Activated CD4-positive, alpha-beta T cell treated with anti-CD3 and anti-CD28 coated beads, Interleukin-2, amount 50 U/mL, for 16 hours (primary cell): ENCODE measurements at places on chromosomes 12 and 14.
A peak's percentile ranks its signal among the peaks of the same experiment; 100 is the strongest.

GRCh38 chr12:112907415-112908157 lies 824 bp downstream of the OAS1 start:
- DNase-seq = no peak

DNA sequence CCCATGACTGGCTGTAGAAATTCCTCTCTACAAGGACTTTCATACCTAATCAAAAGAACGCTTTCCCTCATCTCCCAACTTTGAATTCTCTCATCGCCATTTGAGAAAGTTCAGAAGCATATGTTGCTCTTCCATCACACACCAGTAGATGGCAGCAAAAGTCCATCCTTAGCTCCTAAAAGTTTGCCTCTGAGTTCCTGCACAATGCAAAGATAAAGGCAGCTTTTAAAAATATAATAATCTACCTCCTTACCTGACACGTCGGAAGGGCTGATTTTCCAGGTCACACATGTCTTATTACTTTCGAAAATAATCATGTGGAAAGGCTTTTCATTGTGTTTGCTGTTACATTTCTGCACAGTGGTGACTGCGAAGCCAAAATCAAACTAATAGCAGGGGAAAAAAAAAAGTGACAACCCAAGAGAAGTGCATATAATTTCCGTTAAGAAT lies 456.7 kb upstream of the SEL1L start:
- DNase-seq = peak; percentile 51

- DNase-seq = no peak
Measured at GRCh38 chr14:28542040-28542439, 224.5 kb upstream of the FOXG1 start.

- no peak for DNase-seq
Measured at GRCh38 chr14:33317675-33318074, 379.0 kb downstream of the NPAS3 start.

DNA sequence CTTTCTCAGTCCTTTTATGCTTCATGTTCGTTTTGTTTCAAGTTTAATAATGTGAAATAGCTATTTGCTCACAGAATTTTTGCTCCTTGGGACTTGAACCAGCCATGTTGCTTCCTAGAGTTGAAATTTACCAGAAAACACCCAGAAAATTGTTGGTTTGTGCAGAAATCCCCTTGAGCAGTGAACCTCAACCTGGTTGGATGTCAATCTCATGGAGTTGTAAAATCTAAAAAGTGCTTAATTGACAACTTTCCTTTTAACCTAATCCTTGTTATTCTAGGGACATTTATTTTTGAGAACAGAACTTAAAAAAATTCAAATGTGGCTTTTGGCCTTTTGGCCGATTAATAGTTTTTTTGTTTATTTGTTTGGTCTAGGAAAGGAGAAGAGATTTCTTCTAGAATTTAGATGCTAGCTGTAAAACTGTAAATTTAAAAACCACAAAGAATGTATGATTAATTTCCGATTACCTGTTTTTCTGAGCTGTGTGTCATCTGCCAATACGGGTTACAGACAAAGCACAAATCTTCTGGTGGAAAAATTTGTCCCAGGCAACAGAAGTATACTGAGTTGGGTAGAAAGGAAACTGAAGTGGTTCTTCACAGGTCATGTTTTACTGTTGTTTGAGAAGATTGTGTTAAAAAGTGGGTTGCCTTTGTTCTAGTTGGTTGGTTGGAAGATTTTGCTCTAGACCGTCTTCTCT lies 154.4 kb downstream of the FUT8 start:
- peak; percentile 58 for DNase-seq

DNA sequence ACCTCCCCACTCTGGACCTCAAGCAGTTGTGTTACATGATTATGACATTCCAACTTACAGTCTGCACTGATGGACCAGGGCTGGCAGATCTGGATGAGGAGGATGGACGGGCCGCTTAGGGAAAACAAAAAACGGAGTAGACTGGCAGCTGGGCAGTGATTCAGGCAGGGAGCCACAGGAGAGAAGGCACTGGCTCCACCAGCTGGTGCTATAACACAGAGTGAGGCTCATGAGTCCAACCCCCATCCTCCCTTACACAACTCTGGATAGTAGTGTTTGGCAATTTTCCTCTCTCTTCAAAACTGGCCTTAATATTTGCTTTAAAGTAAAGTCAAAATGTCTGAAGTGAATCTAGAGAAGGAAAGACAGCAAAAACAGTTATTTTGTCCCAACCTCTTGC lies 9.7 kb upstream of the RIC8B start:
- no peak for DNase-seq

- no peak for DNase-seq
Measured at GRCh38 chr12:49824895-49825294, 3.3 kb downstream of the NCKAP5L start.

DNA sequence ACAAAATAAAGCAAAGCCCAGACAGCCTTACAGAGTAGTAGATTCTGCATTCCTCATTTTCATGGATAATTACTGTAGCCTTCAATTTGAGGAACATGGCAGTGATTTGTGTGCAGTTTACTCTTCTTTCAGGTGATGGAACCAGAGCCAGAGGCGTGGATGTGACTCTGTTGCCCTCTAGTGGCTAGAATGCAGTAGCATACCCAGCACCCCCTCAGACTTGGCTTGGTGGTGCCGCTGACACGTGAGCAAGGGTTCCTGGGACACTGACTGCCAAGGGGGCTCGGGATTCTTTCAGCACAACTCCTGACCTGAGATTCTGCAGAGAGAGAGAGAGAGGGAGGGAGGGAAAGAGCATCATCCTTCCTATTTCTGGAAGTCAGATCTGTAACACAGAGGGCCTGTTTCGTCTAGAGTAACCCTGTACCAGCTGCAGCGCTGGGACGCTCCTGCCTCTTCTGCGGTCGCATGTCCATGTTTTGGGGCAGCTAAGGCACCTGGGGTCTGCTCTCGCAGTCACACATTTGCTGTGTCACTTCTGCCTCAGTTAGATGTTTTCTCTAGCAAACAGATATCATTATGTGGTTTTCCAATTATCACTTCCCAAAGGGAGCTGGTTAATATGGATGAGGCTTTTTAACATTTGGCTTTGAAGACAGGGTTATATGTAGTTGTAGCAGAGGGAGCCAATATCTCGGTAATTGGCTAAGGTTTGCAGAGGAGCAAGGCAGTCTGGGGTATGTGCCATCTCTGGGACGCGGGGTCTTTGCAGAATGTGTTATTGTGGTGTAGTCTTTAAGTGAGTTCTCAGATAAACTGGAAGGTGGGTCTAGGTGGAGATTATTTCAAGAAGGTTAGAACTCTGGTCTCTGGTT lies 428.1 kb downstream of the NRXN3 start:
- peak; percentile 61 for DNase-seq

DNA sequence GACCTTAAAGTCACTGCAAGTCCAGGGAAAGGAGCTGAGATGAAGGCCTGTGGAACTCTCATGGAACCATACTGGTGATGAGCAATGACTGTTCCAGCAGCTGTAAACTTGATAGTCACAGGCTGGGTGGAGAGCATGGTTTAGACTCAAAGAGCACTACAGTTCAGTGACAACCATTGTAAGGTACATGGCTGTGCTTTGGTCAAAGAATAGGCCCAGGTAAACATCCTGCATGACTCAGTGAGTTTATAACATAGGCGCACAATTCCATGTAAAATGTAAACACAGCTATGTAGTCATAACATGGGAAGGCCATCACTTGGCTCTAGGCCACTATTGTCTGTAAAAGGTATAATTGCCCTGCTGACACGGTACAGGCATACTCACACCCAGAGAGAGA lies 119.3 kb upstream of the FSCB start:
- DNase-seq = no peak

DNA sequence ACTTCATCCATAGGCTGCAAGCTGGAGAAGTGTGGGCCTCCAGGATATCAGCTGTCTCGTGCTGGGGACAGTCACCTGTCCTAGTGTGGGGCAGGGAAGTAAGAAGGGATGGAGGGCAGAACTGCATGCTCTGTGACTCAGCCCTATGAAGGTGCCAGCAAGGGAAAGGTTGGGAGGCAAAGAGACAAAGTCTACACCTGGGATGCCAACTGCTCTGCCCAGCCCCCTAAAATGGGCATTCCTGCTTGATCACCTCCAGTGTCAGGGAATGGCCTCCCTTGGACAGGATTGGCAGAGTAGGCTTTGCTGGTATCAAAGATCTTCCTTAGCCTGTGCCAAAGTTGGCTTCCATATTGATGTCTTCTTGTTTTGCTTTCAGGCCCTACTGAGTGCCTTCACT lies 335.0 kb downstream of the BCL11B start:
- DNase-seq = no peak

- DNase-seq = no peak
Measured at GRCh38 chr12:11725686-11726085, 76.2 kb downstream of the ETV6 start.

DNA sequence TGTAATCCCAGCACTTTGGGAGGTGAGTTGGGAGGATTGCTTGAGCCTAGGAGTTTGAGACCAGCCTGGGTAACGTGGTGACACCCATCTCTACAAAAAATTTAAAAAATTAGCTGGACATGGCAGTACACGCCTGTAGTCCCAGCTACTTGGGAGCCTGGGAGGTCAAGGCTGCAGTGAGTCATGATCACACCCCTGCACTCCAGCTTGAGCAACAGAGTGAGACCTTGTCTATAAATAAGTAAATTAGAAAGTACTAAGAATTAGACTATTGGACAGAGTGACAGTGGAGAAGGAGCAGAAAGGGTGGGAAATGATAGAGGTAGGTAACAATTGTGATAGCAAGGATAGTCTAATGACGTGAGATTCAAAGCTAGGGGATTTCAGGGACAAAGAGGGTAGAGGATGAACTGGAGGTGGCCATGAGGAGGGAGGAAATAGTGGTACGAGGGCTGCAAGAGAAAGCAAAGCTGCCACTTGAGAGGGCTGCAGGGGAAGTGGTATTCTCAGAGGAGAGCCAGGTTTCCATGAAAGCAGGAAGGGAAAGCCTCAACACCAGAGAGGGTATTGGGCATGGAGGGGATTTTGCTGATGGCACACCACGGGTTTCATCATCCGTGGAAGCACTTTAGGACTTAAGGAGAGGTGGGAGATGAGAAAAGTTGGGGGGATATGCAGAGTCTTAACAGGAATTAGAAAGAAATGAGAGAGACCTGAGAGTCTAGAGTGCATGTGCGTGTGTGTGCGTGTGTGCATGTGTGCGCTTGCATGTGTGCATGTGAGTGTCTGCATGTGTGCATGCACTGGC lies 85.6 kb downstream of the SYNE2 start:
- peak; percentile 47 for DNase-seq

- no peak for DNase-seq
Measured at GRCh38 chr12:19683178-19683927, 244.1 kb downstream of the AEBP2 start.

DNA sequence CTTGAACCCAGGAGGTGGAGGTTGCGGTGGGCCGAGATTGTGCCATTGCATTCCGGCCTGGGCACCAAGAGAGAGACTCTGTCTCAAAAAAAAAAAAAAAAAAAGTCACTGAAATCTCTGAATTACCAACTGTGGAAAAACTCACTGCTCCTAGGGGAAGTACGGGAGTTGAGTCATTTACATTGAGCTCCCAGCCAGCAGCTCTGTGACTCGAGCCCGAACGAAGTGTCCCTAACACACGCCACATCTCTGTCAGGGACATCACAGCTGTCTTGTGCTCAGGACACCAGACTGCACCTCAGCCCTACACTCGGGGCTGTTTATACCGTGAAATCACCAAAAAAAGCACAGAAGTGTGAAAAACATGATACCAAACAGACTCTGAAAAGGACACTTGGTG lies 21.1 kb downstream of the ATP6V0A2 start:
- no peak for DNase-seq

DNA sequence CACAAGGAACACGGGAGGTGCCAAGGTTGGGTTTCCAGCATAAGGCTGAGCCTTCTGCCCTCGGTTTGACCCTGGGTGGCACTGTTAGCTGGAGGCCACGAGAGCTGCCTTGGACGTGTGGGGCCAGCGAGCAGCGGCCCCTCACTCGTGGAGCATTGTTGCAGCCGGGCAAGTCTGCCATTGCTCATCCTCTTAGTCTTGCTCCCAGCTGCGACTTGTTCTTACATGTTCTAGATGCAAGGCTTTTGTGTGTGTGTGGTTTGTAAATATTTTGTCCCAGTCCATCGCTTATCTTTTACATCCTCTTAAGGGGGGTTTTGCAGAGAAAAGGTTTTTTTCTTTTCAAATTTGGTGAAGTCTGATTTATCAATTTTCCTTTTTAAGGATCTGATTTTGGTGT lies 21.1 kb upstream of the C1S start:
- no peak for DNase-seq

- DNase-seq = no peak
Measured at GRCh38 chr14:59004012-59004411, 184.5 kb upstream of the DAAM1 start.

DNA sequence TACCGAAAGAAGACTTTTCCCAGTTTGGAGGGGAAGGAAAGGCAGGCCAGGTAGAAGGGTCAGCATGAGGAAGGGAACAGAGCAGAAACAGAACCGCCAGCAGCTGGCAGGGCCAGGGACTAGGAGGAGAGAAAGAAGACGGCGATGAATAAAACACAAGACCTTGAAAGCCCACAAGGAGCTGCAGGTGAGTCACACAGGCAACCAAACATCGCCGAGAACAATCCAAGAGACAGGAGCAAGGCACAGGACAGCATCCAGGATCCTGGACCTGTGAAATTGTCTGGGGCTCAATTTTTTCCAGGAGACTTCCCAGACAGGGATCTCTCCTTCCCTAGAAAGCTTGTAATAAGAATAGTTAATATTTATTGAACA lies 47.3 kb downstream of the NUAK1 start:
- no peak for DNase-seq

GRCh38 chr12:46460682-46461210 lies 88.2 kb upstream of the SLC38A2 start:
- DNase-seq = peak; percentile 56

DNA sequence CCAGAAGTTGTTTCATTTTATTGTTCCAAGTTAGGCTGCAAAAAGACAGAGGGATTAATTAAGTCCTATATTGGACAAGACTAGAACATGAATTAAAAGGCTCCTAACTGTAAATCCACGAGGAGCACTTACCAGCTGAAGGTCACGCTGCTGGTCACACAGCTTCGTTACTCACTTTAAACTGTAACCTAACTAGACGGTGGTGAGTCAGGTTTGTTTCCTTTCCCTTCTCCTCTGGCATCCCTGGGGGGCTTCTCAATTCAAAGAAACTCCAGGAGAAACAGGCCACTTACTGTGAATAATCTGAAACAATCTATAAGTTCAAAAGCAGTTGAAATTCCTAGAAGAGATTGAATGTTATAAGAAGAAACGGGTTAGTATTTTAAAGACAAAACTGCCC lies 331.4 kb downstream of the BCAT1 start:
- no peak for DNase-seq

GRCh38 chr12:51620448-51620847 lies 29.4 kb downstream of the SCN8A start:
- no peak for DNase-seq

DNA sequence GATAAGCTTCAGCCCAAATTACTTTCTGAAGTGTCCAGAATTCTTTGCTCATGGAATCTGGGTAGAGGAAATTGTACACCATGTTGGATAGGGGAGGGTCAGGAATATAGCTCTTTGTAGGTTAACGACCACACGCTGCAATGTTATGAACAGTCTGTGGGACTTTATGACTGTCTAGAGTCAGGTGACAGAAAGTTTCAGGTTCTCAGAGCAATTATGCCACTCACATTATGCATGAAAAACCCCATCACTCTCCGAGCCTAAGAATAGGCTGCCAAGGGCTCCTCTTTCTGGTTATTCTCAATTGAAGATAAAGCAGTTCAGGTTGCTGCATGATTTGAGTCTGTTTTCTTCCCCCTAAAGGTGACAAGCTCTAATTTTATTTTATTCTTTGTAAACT lies 430.9 kb downstream of the ATP23 start:
- no peak for DNase-seq

- no peak for DNase-seq
Measured at GRCh38 chr12:77388445-77389265, 323.3 kb upstream of the E2F7 start.

GRCh38 chr12:116125956-116126566 lies 151.4 kb downstream of the MED13L start:
- DNase-seq = no peak

GRCh38 chr14:71006200-71006563 lies 98.9 kb downstream of the PCNX1 start:
- DNase-seq = no peak
